ENCODE measurements at places on chromosomes 12 and 14. TPM values are rescaled to one million over a fixed set of nuclear protein-coding genes. Genes with fewer than 3 reads are reported as not detected.

DNA sequence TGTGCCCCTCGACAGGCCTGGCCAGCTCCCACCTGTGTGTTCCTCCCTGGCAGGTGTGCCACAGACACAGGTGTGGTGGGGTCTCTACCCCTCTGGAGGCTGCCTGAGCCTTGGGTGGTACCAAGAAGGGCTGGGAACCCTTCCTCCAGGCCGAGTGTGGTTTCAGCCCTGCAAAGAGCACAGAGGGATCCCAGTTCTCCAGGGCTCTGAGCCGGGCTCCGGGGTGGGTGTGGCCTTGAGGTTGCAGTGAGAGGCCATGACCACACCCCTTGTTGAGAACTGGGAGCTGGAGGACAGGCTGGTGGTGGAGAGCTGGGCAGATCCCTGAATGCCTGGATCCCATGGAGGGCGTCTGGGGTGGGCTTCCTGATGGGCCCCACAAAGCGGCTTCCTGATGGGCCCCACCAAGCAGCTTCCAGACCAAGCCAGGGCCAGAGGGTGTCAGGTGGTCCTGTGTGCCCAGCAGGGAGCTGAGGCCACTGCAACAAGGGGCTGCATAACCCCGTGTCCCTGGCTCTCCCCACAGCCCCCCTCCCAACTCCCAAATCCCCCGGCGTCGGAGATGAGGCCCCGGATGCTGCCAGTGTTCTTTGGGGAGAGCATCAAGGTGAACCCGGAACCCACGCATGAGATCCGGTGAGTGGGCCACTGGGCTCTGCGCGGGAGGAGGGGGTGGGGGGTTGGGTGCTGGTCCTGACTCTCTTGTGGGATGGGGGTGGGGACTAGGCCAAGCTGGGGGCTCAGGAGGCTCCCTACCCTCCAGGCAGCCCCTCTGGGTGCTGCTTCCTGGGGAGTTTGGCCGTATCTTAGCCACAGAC is 16.6 kb downstream of the RFLNA start:
- ATAC-seq, result no peak

Gene GPRC5D
- not detected for total RNA-seq

GRCh38 chr14:60097974-60098373 is 6.3 kb downstream of the PCNX4 start:
- ATAC-seq, result no peak

DNA sequence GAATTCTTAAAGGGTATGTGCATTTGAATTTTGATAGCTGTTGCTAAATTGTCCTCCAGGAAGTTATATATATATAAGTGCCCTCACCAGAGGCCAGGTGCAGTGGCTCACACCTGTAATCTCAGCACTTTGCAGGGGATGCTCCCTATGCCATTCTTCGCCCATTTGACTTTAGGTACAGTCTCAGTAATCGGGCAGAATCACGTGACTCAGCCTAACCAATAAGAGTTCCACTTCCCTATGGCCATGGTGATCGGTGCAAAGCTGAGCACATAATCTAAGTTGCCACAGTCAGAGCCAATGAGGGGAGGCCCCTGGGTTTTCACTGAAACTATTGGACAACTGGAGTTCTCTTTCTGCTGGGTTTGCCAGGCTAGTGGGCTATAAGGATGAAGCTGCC is 274.6 kb upstream of the TBX3 start:
- ATAC-seq, result no peak

- ATAC-seq, result peak; percentile 32
Measured at GRCh38 chr14:64806202-64806861, 73.4 kb downstream of the SPTB start.

Gene ISM2
- 1.2 TPM for total RNA-seq

Gene ADGRD1
- 3.7 TPM for total RNA-seq

DNA sequence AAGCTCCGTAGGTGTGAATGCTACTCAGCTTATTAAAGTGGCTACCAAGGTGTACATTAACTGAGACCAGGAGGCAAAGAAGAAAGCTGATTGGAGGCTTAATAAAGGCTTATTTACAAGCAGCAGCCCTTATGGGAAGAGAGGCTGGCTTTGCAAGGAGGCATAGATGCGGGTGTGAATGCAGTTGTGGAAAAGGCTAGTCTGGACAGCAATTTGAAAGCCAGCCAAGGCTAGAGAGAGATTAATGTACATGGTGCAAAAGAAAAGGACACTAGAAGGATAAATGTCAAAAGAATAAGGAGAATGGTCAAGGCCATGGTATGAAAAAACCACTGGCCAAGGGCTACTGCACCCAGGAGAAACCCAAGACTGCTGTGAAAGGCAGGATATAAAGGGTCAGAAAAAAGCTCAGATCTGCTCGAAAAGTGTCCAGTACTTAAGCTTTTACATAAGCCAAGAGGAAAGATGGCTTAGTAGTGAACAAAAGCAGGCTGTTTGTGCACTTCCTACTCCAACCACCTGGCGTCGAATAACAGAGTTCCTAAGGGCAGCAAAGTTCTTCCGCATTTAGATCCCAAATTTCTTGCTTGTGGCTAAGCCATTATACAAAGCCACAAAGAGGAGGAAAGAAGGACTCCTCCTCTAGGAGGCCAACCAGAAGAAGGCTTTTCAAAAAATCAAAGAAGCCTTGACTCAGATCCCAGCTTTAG is 24.0 kb downstream of the KLRK1 start:
- ATAC-seq, result no peak

GRCh38 chr12:7907009-7907408 is 29.0 kb downstream of the SLC2A3 start:
- ATAC-seq, result no peak

Measured in motor neuron (in vitro differentiated cells).